Activated CD4-positive, alpha-beta T cell treated with anti-CD3 and anti-CD28 coated beads, Interleukin-2, amount 50 U/mL, for 48 hours (primary cell): ENCODE measurements at places on chromosomes 2 and 18.

GRCh38 chr2:71082402-71083252 lies 14.2 kb downstream of the NAGK start:
- DNase-seq, result peak; percentile 77

DNA sequence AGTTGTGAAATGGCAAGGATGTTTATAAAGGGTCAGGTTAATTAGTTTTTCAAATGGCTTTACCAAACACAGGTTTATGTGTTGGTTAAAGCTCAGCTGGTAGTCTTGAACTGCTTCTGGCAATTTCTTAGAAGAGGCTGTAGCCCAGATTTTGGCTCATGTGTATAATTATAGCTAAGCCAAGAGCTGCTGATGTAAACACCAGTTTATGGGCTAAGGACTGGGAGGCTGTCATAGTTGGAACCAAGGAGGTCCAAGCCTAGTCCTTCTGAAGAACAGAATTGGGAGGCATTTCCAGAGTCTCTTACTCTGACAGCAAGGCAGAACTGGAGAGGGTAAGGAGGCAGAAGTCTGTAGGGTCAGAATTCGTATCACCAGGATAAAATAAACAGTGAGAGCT lies 25.4 kb downstream of the UBE2E3 start:
- DNase-seq, result no peak

DNA sequence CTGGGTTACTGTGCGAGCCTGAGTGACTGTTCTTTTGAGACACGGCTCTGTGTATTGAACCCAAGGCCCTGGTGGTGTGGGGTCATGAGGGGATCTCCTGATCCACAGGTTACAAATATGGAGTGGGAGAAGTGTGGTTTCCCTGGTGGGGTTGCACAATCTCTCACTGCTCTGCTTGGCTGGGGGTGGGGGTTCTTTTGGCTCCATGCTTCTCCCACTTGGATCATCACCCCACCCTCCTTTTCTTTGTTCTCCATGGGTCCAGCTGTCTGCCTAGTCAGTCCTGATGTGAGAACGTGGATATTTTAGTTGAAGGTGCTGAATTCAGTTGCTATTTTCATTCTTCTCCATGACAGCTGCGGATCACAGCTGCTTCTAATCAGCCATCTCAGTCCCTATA lies 37.8 kb downstream of the AGPS start:
- no peak for DNase-seq

GRCh38 chr2:9165625-9166024 lies 41.0 kb upstream of the ASAP2 start:
- DNase-seq, result no peak

GRCh38 chr2:28748176-28748575 lies 3.5 kb upstream of the PPP1CB start:
- DNase-seq, result no peak
